Immature natural killer cell (primary cell): ENCODE measurements at places on chromosomes 13 and 19. TPM values are rescaled to one million over a fixed set of nuclear protein-coding genes. Genes with fewer than 3 reads are reported as not detected.

DNA sequence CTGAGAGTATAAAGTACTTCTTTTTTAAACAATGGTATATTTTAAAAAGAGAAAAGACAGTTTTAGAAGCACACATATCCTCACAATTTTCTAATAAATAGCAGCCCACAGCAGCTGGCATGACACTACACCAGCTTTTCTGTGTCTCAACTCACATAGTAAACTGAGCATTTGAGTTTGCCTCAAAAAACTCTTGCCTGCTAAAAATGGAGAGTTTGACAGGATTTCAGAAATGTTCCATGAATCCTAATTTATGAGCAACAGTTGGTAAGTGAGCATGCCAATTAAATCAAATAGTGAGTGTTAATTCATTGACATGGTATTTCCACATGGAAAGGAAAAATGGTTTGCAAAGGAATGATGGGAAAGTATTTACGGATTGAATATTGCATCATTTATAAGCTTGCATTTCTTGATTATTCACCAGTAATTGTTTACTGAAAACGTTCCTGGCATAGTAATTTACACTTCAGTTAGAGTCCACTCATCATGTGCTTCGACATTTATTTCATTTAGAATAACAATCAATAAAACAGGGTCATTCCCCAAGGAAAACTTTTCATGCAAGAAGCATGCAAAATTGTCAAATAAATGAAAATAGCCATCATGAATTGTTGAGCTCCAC, 323.0 kb downstream of the EFNB2 start:
- no peak for DNase-seq

GRCh38 chr19:48918801-48919247, 14.7 kb upstream of the DHDH start:
- no peak for DNase-seq

GRCh38 chr19:3455393-3455955, 24.9 kb downstream of the SMIM24 start:
- no peak for DNase-seq

DNA sequence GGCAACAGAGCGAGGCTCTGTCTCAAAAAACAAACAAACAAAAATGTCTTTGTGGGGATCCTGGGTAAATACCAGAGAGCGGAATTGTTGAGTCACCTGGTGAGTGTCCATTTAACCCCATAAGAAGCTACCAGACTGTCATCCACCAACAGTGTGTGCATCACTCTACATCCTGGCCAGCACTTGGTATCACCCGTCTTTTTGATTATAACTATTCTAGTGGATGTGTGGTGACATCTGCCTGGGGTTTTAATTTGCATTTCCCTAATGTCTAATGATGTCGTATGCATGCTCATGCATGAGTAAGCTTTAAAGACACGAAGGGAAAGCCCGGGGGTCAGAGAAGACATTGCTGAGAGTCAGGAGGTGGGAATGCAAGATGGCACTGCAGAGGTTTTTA, 126.7 kb upstream of the MRI1 start:
- no peak for DNase-seq

The FUT1 gene
- polyA plus RNA-seq, result not detected

The MIER2 gene
- 2.0 TPM for polyA plus RNA-seq
